ENCODE measurements at places on chromosomes 13 and 19. TPM values are rescaled to one million over a fixed set of nuclear protein-coding genes. Genes with fewer than 3 reads are reported as not detected.

Gene ICAM3
- polyA plus RNA-seq, result 62.8 TPM

Gene KCNJ14
- 0.06 TPM for polyA plus RNA-seq

Gene CYP2S1
- 0.35 TPM for polyA plus RNA-seq

Gene BRSK1
- polyA plus RNA-seq, result not detected

Gene TNNT1
- 0.15 TPM for polyA plus RNA-seq

GRCh38 chr13:97028441-97029299, 34.4 kb upstream of the OXGR1 start:
- no peaks in the 10 kb centered on the region for H3K4me1 ChIP-seq
- peak; percentile 57 for DNase-seq
- no peak overlapping the region for H3K27ac ChIP-seq

DNA sequence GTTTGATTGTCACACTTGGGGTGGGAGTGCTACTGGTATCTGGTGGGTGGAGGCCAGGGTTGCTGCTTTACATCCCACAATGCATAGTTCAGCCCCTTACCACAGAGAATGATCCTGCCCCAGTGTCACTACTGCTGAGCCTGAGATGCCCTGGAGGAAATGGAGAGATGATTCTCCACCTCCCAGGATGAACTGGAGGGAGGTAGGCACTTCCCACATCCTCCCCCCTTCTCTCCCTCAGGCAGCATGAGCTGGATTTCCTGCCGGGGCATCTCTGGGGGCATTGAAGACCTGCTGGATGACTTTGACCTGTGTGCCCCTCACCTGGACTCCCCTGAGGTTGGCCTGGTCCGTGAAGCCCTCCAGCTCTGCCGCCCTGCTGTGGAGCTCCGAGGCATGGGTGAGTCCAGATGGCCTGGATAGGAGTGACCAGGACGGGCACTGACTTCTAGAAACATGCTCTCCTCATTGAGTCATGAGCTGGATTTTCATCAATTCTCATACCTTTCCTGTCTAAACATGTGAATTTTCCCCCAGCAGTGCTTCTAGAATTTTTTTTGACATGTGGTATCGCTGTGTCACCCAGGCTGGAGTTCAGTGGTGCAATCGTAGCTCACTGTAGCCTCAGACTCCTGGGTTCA, 45.3 kb downstream of the NWD1 start:
- H3K4me1 ChIP-seq, result no peaks in the 10 kb centered on the region
- no peak overlapping the region for H3K27ac ChIP-seq
- no peaks in the 10 kb centered on the region for H3K27me3 ChIP-seq
- no peak for DNase-seq

DNA sequence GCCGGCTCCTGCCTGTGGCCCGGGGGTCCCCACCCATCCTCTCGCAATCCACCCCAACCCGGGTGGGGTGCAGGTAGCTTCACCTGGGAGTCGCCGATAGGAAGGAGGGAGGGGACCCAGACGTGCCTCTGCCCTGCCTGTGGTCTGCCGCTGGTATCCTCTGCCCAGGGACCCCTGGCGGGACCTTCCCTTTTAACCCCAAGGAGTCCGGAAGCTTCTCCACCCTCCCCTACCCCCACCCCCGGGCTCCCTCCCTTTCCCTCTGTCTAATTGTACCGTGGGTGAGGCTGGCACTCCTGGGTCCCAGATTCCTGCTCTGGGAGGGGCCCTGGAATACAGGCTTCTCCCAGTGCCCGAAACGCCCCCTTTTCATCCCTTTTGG, at the start of gene KLK10:
Gene KLK10, minus strand, starts transcription at position 166 of the 382 bp plus-strand sequence. CDS start 579 bp downstream, outside the sequence.
- no peaks in the 10 kb centered on the region for H3K36me3 ChIP-seq
- no peaks in the 10 kb centered on the region for H3K27me3 ChIP-seq
- H3K27ac ChIP-seq, result no peak within 1 kb of the TSS
- peaks cover 9% of the 10 kb centered on the region for H3K4me1 ChIP-seq
- no peak for DNase-seq
- no peak within 1 kb of the TSS for H3K4me3 ChIP-seq

GRCh38 chr13:72093262-72093661, 226.3 kb upstream of the DACH1 start:
- no peak overlapping the region for H3K4me3 ChIP-seq
- H3K27me3 ChIP-seq, result no peaks in the 10 kb centered on the region
- H3K27ac ChIP-seq, result no peak overlapping the region
- H3K36me3 ChIP-seq, result no peaks in the 10 kb centered on the region
- DNase-seq, result no peak

GRCh38 chr19:33781996-33782395, 14.7 kb upstream of the KCTD15 start:
- DNase-seq, result no peak
- H3K27me3 ChIP-seq, result no peaks in the 10 kb centered on the region
- peaks cover 16% of the 10 kb centered on the region for H3K4me1 ChIP-seq
- no peak overlapping the region for H3K4me3 ChIP-seq
